Placental pericyte (primary cell): ENCODE measurements at places on chromosomes 1 and 21. TPM values are rescaled to one million over a fixed set of nuclear protein-coding genes. Genes with fewer than 3 reads are reported as not detected.

Gene MAEL
- 33.9 and 79.9 TPM in 2 replicates for total RNA-seq

Gene PRAMEF9
- not detected in 2 replicates for total RNA-seq

Gene S100A11
- 176 and 199 TPM in 2 replicates for total RNA-seq

Gene GPR52
- 1.3 and 3.1 TPM in 2 replicates for total RNA-seq

Gene PRDM16
- 1.3 TPM in 1 of 2 replicates, not detected in the other for total RNA-seq

Gene GIPC2
- total RNA-seq: 0.14 TPM in 1 of 2 replicates, not detected in the other

Gene CTSE
- total RNA-seq: not detected in 2 replicates

Gene PRR9
- total RNA-seq: 0.22 and 0.29 TPM in 2 replicates

Gene ARHGEF10L
- 14.2 and 15.7 TPM in 2 replicates for total RNA-seq

Gene NIBAN1
- total RNA-seq: 40.5 and 151 TPM in 2 replicates

Gene KRTAP12-2
- not detected in 2 replicates for total RNA-seq

Gene GBP7
- not detected in 2 replicates for total RNA-seq

Gene KPRP
- not detected in 2 replicates for total RNA-seq

Gene TRPM2
- total RNA-seq: under 0.01 and 0.29 TPM in 2 replicates

Gene RPS8
- total RNA-seq: 982 and 1,269 TPM in 2 replicates

Gene GSTM3
- 21.8 and 126 TPM in 2 replicates for total RNA-seq

Gene KCNJ10
- not detected in 2 replicates for total RNA-seq

Gene DNALI1
- total RNA-seq: 4.7 and 6.3 TPM in 2 replicates

Gene PTGFR
- 4.6 and 9.3 TPM in 2 replicates for total RNA-seq

Gene EXTL1
- total RNA-seq: under 0.01 and 0.43 TPM in 2 replicates

Gene WDR64
- not detected in 2 replicates for total RNA-seq

Gene KLHDC9
- 0.66 and 1.1 TPM in 2 replicates for total RNA-seq

Gene ANGPTL3
- under 0.01 TPM in 1 of 2 replicates, not detected in the other for total RNA-seq

Gene FRRS1
- 21.2 and 22.8 TPM in 2 replicates for total RNA-seq

Gene KCNE2
- total RNA-seq: 0.14 TPM in 1 of 2 replicates, not detected in the other

Gene EPHX1
- 12.5 and 29.5 TPM in 2 replicates for total RNA-seq

Gene MATN1
- under 0.01 and 0.44 TPM in 2 replicates for total RNA-seq

Gene ERO1B
- total RNA-seq: 3.7 and 26.7 TPM in 2 replicates

Gene APCS
- total RNA-seq: not detected in 2 replicates

Gene ODR4
- 15.7 and 15.8 TPM in 2 replicates for total RNA-seq

Gene KCNJ9
- not detected in 2 replicates for total RNA-seq

Gene APOBEC4
- under 0.01 TPM in 1 of 2 replicates, not detected in the other for total RNA-seq

Gene HSPB7
- 3.7 and 17.7 TPM in 2 replicates for total RNA-seq

Gene RHD
- not detected in 2 replicates for total RNA-seq

Gene SLC1A7
- total RNA-seq: 0.14 and 3.7 TPM in 2 replicates

Gene PPIAL4G
- under 0.01 TPM in 1 of 2 replicates, not detected in the other for total RNA-seq

Gene FAM131C
- 0.14 TPM in 1 of 2 replicates, not detected in the other for total RNA-seq

Gene SPRR4
- not detected in 2 replicates for total RNA-seq

Gene DENND2D
- total RNA-seq: 1.7 and 5.3 TPM in 2 replicates

Gene FCGR3B
- not detected in 2 replicates for total RNA-seq

Gene TRIM33
- 29.5 and 40.7 TPM in 2 replicates for total RNA-seq

Gene SH2D2A
- total RNA-seq: 0.14 TPM in 1 of 2 replicates, not detected in the other

Gene SPRR5
- total RNA-seq: not detected in 2 replicates

Gene FCN3
- not detected in 2 replicates for total RNA-seq

Gene KCND3
- total RNA-seq: 0.14 and 0.22 TPM in 2 replicates
